ENCODE measurements at places on chromosomes 6 and 20.

GRCh38 chr6:79040083-79040482 is 38.0 kb downstream of the PHIP start:
- DNase-seq, result no peak

GRCh38 chr20:10478205-10478604 is 43.1 kb downstream of the SLX4IP start:
- DNase-seq, result no peak

GRCh38 chr6:150008588-150008987 is 16.7 kb downstream of the RAET1L start:
- no peak for DNase-seq

DNA sequence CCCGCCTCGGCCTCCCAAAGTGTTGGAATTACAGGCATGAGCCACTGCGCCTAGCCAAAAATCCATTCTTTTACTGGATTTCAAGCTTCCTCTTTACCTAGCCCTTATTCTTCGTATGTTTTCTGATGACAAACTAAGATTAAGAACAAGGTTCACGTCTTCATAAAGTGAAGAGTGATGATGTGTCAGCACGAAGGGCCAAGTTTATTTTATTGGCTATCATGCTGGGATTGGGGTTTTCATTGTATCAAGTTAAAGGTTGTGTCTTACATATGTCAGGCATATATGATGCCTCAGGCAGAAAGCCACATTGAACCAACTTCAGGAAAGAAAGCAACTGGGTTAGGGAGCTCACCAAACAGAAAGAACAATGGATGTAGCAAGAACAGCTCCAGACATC is 19.7 kb upstream of the SLC17A3 start:
- no peak for DNase-seq

- peak; percentile 15 for DNase-seq
These were observed 87.3 kb upstream of the SLC22A16 start for GRCh38 chr6:110563711-110564110.

DNA sequence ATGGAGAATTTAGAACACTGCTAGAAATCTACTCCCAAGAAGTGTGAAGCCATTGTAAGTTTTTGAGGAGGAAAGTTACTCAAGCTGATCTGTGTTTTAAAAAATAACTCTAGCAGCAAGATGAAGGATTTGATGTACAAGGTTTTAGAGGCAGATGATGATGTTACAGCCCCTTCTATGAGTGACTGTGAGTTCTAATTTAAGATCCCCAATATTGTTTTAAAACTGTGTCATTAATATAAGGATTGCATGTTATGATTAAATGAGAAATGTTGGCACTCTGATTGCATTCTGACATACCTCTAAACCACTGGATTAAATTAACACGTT is 293.5 kb downstream of the ADGB start:
- DNase-seq, result no peak

DNA sequence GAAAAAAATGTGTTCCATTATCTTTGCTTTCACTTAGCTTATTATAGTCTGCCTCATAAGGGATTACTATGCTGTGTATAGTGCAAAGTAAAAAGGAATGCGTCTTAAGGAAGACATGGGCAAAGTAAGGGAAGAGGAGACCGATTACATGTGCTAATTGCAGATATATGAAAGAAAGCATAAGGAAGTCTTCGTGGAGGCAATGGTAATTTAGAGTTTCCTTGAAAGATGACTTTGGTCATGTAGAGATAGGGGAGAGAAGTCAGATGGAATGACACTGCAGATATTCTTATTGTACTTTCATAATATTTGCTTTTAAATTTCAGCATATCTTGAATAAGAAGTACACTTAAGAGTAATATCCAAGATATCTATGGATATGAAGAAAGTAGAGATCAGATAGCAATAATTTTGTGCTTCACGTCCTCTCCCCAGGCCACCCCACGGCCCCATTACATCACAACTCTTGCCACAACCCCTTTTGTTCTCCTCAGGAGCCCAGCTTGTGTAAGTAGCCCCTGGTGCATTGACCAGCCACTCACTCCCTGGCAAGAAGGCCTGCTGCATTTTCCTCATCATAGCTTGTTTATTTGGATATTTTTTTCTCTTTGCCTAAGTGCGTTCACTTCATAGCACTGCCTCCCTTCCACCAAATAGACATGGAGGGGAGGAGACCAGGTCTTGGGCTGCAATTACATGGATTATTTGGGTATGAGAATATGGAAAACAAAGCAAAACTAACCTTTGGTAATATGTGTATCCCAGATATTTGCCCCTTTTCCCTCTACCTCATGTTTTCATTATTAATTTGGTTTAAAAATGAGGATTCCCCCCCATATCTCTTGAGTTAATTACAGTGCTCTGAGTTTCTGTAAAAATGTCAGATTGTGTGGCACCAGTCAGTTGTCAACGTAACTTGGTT is 30.7 kb upstream of the COL10A1 start:
- no peak for DNase-seq

GRCh38 chr6:163095401-163095800 is 319.1 kb upstream of the QKI start:
- DNase-seq, result no peak

- DNase-seq, result no peak
These were observed 213.5 kb upstream of the KCNG1 start for GRCh38 chr20:51236421-51236820.

- no peak for DNase-seq
These were observed 36.8 kb upstream of the SAMD3 start for GRCh38 chr6:130259557-130259956.

- DNase-seq, result no peak
These were observed 36.4 kb upstream of the FBXL4 start for GRCh38 chr6:98984121-98984520.

- no peak for DNase-seq
These were observed 23.5 kb upstream of the PDE7B start for GRCh38 chr6:135828021-135828420.

- DNase-seq, result no peak
These were observed 6.5 kb downstream of the GFOD1 start for GRCh38 chr6:13480631-13481501.

DNA sequence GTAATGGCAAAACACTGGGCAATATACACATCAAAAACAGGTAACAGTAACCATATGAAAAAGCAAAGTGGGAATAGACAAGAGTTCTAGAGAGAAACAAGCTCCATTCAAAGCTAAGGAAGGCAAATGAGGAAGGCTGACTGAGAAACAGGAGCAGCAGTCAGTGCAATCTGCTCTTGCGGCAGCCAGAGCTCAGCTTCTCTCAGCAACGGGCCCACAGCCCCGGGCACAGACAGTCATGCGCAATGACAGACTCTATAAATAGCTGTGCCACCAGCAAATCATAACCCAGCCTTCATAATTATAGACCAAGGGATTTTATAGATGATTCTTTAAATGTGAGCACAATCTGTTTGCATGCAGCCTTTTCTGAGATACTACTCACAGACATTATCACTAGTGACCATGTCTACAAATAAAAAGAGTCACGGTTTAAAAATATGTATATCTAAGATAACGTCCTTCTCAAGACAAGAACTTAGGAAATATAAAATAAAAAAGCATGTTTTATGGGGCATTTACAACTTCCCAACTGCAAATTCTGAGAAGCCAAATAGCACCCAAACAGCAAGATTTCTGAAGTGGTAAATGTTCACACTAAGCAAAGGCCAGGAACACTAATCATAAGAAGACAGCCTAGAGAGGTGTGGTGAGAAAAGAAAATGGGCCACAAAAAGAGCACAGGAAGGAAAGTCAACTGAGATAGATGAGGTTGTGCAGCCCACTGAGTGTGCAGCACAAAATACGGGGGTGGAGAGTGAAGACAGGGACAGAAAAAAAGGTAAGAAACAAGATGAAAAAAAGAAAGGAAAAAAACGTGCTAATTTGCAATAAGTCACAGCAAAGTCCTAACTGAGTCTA is 39.9 kb upstream of the BEND6 start:
- DNase-seq, result no peak

- peak; percentile 88 for DNase-seq
These were observed 121.0 kb downstream of the QRSL1 start for GRCh38 chr6:106750142-106750918.

GRCh38 chr6:10401004-10401536 is 13.8 kb downstream of the TFAP2A start:
- DNase-seq, result no peak

GRCh38 chr20:50930139-50930975 is 880 bp downstream of the ADNP start:
- DNase-seq, result peak; percentile 53

- no peak for DNase-seq
These were observed 14.5 kb upstream of the SIRPG start for GRCh38 chr20:1671891-1672669.

GRCh38 chr6:21019614-21020013 is 485.4 kb downstream of the CDKAL1 start:
- no peak for DNase-seq

GRCh38 chr6:36755435-36756348 is 58.1 kb downstream of the RAB44 start:
- no peak for DNase-seq

- DNase-seq, result no peak
These were observed 43.4 kb downstream of the DLGAP4 start for GRCh38 chr20:36349384-36350170.

- peak; percentile 5 for DNase-seq
These were observed 36.4 kb downstream of the HLA-DPB1 start for GRCh38 chr6:33112148-33112547.

- DNase-seq, result no peak
These were observed 21.8 kb downstream of the LMBRD1 start for GRCh38 chr6:69774740-69775584.
